ENCODE measurements at places on chromosomes 13 and 19.

- peak; percentile 45 for DNase-seq
Measured at GRCh38 chr19:32200312-32201038, 144.9 kb upstream of the ZNF507 start.

- DNase-seq: no peak
Measured at GRCh38 chr13:47237571-47237970, 340.7 kb upstream of the HTR2A start.

GRCh38 chr19:1488282-1488601, 1.9 kb downstream of the PCSK4 start:
- DNase-seq: no peak

GRCh38 chr19:3893509-3894179, 13.2 kb downstream of the ATCAY start:
- DNase-seq: no peak

- no peak for DNase-seq
Measured at GRCh38 chr19:609004-609346, 19.3 kb downstream of the HCN2 start.

GRCh38 chr13:48857576-48857975, 118.1 kb upstream of the FNDC3A start:
- no peak for DNase-seq

DNA sequence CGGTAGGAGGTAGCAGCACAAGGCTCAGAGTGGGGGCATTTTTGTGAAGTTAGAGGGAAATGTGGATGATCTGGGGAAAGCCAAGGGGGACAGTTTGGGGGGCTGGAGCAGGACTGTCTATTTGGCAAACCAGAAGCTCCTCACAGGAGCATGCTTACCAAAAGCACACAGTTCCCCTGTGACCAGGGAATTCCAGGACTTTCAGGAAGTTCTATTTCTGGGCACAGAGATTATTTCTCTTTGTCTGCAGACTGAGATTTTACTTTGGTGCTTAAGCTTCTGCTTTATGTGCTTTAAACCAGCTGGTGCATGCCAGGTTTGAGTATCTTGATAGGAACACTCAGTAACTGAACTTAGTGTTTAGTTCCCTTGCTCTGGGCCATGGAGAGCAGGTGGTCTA, 525.3 kb downstream of the DIAPH3 start:
- no peak for DNase-seq

DNA sequence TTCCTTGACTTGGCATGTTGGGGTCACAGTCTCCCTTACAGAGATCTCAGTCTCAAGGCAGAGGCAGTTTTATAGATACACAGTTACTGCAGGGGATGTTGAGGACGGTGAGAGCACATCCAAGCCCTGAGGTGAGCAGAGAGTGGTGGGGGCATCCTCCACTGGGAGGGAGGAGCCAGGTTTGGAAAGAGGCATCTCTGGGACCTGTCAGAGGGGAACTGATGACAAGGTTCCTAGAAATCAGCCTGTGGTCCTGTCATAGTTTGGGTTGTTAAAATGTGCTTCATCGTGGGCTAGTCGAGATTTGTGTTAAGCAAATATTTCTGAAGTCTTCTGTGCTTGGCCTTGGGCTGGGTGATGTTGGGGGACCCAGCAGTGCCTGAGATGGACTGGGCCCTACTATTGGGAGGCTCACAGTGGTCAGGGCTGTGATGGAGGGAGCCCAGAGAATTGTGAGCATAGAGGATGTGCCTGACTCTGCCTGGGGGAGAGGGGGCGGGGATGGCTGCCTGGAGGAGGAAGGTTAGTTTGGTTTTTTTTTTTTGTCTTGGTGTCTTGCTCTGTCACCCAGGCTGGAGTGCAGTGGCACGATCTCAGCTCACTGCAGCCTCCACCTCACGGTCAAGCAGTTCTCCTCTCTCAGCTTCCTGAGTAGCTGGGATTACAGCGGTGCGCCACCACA, 3.9 kb downstream of the SUPT5H start:
- no peak for DNase-seq

DNA sequence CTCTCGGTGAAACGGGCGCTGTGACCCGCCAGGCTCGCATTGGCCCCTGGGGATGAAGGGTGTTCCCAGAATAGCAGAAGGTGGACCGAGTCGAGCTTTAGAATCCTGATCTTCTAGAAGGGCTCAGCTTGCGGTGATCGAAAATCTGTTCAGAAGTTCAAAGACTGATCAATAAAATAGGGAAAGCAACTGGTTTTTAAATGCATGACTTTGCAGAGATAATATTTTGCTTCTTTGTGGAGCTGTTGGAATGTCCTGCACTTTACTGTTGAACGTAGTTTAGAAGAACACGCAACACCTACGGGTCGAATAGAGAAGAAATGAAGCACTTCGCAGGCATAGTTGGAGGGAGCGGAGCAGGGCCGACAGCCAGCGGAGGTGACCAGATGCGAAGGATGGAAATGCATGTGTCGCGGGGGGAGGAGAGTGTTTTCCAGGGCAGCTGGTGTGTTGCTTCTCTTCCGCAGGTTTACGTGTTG, 766 bp downstream of the CEBPG start:
- no peak for DNase-seq

GRCh38 chr19:52670046-52670445, 31.9 kb upstream of the ZNF83 start:
- no peak for DNase-seq

DNA sequence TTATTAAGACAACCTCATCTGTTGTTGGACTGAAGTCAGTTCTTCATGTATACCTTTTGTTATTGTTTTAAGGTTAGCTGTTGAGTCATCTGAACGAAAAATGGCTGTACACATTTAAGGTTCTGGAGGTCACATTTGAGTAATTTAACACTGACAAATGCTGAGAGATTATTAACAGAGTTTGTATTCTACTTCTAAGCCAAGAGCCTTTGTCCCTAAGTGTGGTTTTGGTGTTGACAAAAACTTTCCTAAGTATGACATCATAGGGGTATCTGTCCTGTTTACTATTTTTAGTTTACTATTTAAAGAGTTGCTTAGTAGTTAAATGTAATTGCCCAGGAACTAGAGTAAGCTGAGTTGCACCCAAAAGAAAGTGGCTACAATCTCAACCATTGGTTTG, 71.9 kb downstream of the CDK8 start:
- no peak for DNase-seq

DNA sequence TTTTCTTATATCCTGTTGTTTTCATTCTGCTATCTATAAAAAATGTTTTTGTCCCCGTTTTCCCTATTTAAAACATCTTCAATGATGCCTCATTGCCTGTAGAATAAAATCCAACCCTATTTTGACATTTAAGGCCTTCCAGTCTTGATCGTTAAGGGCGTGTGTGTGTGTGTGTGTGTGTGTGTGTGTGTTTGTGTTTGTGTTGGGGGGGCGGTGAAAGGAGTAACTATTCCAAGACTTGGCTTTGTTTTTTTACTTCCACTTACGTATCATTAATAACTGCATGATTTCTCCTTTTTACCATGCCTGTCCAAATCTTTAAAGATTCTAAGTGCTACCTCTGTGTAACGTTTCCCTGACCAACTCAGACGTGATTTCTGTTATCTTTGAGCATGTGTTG, 784 bp downstream of the PIBF1 start:
- DNase-seq: no peak

- DNase-seq: no peak
Measured at GRCh38 chr13:34512817-34513216, 429.3 kb upstream of the NBEA start.

GRCh38 chr13:100722517-100722916, 47.9 kb upstream of the TMTC4 start:
- no peak for DNase-seq

DNA sequence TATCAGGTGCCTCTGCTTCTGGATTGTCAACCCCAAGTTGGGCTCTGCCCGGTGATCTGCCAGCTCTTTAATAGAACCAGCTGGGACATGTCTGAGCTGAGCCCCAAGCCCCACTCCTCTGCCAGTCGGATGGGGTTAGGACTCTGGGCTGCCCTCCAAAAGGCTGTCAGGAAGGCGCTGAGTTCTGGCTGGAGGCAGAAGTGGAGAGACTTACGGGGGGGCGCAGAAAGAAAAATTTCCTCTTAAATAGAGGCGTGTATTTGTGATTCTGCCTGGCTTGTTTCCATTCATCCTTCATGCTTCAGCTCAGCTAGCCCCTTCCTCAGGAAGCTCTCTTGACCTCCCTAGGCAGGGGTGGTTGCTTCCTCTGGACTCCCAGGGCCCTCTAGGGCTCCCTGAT, 985 bp upstream of the KCNK6 start:
- DNase-seq: peak; percentile 69

- no peak for DNase-seq
Measured at GRCh38 chr19:48506138-48506733, 5.4 kb downstream of the LMTK3 start.

- no peak for DNase-seq
Measured at GRCh38 chr13:28641600-28641926, 17.4 kb upstream of the POMP start.

DNA sequence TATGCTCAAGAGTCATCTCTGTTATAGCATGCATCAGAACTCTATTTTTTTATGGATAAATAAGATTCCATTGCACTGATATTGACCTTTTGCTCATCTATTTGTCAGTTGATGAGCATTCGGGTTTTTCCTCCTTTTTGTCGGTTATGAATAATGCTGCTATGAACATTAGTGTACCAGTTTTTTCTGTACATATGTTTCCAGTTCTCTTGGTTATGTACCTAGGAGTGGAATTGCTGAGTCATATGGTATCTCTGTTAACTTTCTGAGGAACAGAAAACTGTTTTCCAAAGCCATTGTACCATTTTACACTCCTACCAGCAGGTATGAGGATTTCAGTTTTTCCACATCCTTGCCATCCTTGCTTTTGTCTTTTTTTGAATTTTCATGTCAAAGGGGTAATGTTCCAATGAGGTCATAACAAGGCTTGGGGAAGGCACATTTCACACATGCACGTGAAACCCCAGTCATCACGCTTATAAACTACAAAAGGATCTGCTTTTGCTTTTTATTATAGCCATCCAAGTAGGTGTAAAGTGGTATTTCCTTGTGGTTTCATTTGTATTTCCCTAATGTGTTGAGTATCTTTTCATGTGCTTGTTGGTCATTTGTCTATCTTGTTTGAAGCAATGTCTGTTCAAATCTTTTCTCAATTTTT, 14.6 kb downstream of the KBTBD7 start:
- DNase-seq: no peak

DNA sequence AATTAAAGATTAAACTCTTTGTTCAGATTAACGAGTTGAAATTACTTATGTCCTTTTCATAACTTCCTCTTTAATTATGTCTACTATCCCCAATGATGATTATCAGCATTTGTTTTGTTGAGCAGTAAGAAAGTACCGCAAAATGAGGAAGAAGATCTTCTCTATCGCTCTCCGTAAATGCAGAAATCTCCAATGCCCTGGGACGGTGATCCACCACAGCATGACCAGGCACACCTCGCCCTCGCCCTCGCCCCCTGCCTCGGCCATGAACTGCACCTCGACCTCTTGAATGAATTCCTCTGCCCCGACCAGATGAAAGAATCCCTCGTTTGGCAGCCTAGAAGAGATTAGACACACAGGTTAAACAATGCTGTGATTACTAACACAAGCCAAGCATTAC, 69.1 kb downstream of the RBM26 start:
- no peak for DNase-seq

- DNase-seq: no peak
Measured at GRCh38 chr19:15438124-15438496, 11.6 kb downstream of the WIZ start.

- no peak for DNase-seq
Measured at GRCh38 chr13:62357887-62358645, 942.4 kb upstream of the PCDH20 start.

GRCh38 chr13:42985312-42986175, 6.5 kb downstream of the EPSTI1 start:
- no peak for DNase-seq

DNA sequence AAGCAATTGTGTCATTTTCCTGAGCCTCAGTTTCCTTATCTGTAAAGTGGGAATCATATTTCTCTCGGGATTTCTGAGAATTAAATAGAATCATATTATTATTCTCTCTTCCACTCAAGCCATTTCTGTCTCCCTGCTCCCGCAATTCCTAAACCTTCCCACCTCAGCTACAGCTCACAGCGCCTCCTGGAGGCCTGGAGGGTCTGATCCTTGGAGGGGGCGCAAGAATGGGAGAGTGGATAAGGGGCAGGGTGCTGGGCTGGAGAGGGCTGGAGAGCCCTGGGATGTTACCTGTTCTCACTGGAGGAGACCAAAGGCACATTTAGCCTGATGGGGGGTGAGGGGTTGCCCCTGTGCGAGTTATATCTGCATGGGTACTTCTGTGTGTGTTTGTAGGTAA, 31.1 kb upstream of the CYP2S1 start:
- DNase-seq: no peak

- DNase-seq: no peak
Measured at GRCh38 chr13:47397739-47398138, 500.9 kb upstream of the HTR2A start.

DNA sequence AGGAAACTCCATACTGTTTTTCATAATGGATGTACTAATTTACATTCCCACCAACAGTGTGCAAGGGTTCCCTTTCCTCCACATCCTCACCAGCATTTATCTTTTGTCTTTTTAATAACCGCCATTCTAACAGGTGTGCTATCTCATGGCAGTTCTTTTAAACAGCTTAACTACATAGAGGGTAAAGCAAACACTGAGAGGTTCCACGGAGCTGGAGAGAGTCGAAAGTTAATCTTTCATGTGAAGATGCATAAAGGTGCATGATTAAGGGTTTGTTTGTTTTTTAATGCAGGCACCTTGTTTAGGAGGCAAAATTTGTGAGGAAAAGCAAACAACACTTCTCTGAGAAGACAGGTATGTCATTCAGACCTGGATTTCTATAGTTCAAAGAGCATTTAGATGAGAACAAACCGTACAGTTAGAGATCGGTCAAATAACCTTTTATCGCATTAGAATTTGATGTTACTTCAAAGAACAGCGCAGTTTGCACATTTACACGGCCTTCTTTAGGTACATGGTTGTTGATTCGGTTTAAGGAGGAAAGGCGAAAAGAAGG, 193.9 kb downstream of the RBM26 start:
- no peak for DNase-seq

- DNase-seq: no peak
Measured at GRCh38 chr13:86447479-86447878, 648.3 kb upstream of the SLITRK6 start.

- no peak for DNase-seq
Measured at GRCh38 chr13:85538957-85539356, 260.3 kb downstream of the SLITRK6 start.

- peak; percentile 53 for DNase-seq
Measured at GRCh38 chr13:80340651-80341100, 250 bp downstream of the SPRY2 start.

GRCh38 chr13:98033277-98034247, 80.1 kb downstream of the IPO5 start:
- peak; percentile 38 for DNase-seq

DNA sequence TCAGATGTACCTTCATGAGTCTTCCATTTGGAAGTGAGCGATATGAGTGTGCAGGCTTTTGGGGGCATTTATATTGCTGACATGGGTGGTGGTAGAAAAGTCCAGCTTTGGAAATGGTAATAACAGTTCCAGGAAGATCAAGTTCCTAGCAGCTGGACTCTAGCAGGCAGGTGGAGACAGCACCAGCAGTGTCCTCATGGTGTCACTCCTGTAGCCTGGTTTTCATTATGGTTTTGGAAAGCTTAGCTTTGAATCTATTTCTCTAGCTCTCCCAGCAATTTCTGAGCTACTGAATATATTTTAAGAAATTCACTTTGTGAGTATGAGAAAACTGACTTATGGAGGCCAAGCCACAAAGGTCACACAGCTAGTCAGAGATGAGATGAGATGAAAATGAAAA, 523.2 kb upstream of the HTR2A start:
- no peak for DNase-seq

- DNase-seq: no peak
Measured at GRCh38 chr13:20370815-20371421, 138.8 kb upstream of the GJB6 start.

Data from heart right ventricle (tissue), 16 donors.